ENCODE measurements at places on chromosomes 4 and X. TPM values are rescaled to one million over a fixed set of nuclear protein-coding genes. Genes with fewer than 3 reads are reported as not detected.

DNA sequence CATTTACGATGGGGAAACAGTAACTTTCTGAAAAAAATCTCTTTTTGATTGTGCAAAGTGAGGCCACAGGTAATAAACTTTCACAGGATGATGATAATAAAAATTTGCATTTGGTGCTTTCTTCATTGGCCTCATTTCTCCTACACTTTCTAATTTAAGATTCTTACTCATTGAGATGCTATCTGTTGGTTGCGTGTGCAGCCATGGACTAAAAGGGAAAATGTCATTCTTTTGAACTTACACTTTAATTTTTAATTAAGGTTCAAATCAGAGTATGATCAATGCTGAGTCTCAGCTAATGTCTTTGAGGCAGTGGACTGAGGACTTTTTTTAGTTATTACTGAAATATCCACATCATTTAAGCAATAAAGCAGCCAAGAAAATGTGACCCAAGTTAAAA, 87.6 kb downstream of the SEL1L3 start:
- H3K4me1 ChIP-seq = no peaks in the 10 kb centered on the region
- H3K27me3 ChIP-seq = no peaks in the 10 kb centered on the region
- no peak for DNase-seq
- H3K4me3 ChIP-seq = no peak overlapping the region

DNA sequence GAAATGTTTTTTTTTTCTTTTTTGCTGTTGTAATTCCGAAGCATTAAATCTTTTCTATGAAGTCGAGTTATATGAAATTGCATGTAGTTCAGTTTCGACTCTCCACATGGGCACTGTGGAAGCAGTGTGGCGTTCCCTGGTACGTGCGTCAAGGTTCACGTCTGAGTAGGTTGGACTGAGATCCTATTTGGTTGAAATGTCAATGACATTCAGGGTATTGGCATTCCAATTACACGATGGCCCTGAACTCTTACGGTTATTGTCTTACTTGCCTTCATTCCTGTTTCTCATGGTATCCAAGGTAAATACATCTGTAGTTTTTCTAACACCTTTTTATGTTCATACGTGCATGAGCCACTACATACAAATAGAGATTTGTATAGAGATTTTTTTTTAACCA, 128.8 kb downstream of the SORBS2 start:
- DNase-seq = no peak
- peak overlapping the region; percentile 79 for H3K27ac ChIP-seq
- H3K4me1 ChIP-seq = peaks cover 90% of the 10 kb centered on the region
- peaks cover 10% of the 10 kb centered on the region for H3K36me3 ChIP-seq
- no peak overlapping the region for H3K4me3 ChIP-seq

GRCh38 chr4:6278801-6279197, 9.1 kb downstream of the WFS1 start:
- H3K27me3 ChIP-seq = no peaks in the 10 kb centered on the region
- H3K4me3 ChIP-seq = peak overlapping the region; percentile 44

MAGEB17 gene
- not detected for total RNA-seq

DNA sequence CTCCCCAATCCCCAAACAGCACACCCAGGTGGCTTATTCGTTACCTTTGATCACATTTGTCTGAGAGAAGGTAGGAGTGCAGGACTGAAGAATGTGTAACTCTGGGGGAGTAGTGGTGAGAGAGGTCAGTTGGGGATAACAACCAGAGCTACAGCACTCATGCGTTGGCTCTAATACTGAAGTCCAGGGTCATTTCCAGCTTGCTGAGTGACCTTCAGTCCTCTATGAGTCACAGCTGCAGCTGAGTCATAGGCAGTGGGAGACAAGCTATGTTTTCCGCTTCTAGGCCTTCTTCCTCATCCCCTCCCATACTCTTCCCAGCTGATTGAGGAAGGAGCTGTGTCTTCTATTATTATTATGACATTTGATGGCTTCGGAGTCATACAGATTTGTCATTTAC, 31.6 kb upstream of the CT47C1 start:
- DNase-seq = peak; percentile 31
- peaks cover 19% of the 10 kb centered on the region for H3K4me1 ChIP-seq
- H3K36me3 ChIP-seq = no peaks in the 10 kb centered on the region
- H3K27ac ChIP-seq = peak overlapping the region; percentile 75

SSX3 gene
- total RNA-seq = not detected

DNA sequence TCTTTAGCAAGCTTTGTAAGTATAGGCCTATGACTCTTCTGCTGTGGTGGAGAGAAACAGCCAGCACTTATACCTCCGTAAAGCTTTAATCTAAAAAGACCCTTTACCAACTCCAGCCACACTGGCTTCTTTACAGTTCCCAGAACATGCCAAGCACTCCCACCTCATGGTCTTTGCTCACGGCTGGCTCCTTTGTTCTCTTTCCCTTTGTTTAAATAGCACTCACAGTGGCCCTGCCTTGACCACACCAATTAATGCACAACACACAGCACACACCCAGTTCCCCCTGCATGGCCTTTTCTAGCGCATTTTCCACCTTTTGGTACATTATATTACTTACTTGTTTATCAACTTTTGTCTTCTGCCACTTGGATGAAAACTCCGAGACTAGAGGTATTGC, 18.9 kb downstream of the PPID start:
- no peak overlapping the region for H3K4me3 ChIP-seq
- no peaks in the 10 kb centered on the region for H3K4me1 ChIP-seq
- DNase-seq = no peak
- no peaks in the 10 kb centered on the region for H3K27me3 ChIP-seq
- peaks cover 89% of the 10 kb centered on the region for H3K36me3 ChIP-seq

PDGFRA gene
- total RNA-seq = 24.8 TPM
